ENCODE measurements at places on chromosomes 16 and 17.

GRCh38 chr17:45246861-45247428 is 14.9 kb downstream of the SPATA32 start:
- DNase-seq: peak; percentile 85

DNA sequence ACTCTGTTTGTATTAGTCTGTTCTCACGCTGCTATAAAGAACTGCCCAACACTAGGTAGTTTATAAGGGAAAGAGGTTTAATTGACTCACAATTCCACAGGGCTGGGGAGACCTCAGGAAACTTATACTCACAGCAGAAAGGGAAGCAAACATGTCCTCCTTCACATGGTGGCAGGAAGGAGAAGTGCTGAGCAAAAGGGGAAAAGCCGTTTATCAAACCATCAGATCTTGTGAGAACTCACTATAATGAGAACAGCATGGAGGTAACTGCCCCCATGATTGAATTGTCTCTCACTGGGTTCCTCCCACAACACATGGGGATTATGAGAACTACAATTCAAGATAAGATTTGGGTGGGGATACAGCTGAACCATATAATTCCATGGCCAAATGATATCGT is 30.9 kb downstream of the ABCC1 start:
- no peak for DNase-seq

- DNase-seq: no peak
These were observed 49.1 kb downstream of the GRB2 start for GRCh38 chr17:75356260-75356937.

- no peak for DNase-seq
These were observed 90.2 kb downstream of the CDH8 start for GRCh38 chr16:61946019-61946418.

- DNase-seq: no peak
These were observed 423.5 kb downstream of the SHISA9 start for GRCh38 chr16:13324851-13325250.

DNA sequence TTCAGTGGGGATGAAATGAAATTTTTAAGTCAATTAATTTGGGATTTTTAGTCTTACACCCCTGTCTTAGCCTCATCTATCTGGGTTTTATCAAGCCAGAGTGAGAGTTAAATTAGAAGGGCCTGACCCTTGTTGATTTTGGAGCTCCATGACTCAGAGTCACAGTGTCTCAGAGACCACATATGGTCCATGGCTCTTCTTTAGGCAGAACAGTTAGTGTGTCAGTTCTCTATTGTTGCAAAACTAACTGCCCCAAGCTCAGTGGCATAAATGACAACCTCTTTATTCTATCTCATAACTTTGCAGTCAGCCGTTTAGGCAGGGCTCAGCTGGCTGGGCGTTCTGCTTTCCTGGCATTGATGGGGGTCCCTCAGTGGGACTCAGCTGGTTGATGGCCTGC is 44.7 kb downstream of the IRF8 start:
- DNase-seq: no peak

DNA sequence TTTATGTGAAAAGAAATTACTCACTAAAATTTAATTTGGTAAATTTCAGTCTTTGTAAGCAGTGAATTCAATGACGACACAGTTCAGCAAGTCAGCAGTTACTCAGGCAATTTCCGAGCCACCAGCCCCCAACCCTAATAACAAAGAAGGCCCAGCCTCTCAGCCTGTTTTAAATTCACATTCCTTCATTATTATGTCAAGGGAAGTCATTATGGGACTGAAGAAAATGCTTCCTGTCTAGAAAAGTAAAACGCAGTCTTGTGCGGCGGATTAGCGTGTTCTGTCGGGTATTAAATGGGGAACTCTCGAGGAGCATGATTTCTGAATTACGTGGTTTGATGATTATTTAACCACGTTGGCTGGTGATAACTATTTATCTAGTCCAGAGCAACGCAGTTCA is 177.6 kb downstream of the AIPL1 start:
- no peak for DNase-seq

GRCh38 chr16:87637357-87637756 is 35.0 kb downstream of the JPH3 start:
- DNase-seq: no peak

- no peak for DNase-seq
These were observed 1.5 kb downstream of the GAA start for GRCh38 chr17:80102664-80103448.

GRCh38 chr17:78313735-78314648 is 45.9 kb downstream of the SOCS3 start:
- peak; percentile 87 for DNase-seq

DNA sequence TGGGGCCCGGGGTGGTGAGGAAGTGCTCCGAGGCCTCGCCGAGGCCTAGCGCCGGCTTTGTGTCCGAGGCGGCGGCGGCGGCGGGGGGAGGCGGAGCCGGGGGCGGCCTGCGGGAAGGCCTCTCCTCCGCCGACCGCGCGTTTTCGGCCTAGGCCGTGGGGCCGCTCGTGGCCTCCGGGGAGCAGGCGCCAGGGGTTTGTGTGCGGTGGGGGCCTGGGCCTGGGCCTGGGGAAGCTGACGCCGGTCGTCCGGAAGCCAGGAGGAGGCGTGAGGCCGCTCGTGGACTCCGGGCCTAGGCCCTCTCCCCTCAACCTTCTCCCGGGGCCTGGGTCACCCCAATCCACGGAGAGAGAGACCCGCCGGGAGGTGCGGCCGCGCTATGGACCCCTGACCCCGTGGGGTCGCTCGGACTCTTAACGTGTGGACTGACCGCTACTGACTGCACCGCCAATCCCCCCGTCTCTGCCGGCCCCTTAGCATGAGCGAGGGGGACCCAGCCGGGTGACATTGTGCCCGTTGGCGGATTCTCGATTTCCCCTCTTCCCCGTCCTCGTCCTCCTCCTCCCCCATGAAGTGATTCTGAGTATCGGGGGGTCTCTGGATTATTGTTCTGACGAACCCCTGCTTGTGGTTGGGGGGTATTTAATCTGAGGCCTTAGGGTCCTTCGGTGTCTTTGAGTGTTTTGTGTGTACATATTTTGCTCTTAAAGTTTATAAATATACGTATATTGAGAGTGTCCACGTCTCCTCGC is 660 bp downstream of the RBBP6 start:
- DNase-seq: peak; percentile 73

DNA sequence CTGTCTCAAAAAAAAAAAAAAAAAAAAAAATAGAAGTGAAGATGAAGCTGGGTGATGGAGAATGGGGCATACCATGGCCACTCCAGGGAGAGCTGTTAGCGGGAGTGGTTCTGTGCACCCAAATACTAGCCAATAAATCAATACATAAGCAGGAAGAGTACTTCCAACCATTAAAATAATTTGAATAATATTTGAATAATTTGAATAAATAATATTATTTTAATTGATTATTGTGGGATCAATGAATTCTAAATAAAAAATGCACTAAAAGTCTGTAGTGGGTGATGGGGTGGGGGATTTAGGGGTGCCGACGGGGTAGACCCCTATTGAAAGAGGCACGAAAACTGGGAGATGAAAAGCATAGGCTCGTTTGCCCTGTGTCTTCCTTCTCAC is 41.4 kb upstream of the CMIP start:
- no peak for DNase-seq

DNA sequence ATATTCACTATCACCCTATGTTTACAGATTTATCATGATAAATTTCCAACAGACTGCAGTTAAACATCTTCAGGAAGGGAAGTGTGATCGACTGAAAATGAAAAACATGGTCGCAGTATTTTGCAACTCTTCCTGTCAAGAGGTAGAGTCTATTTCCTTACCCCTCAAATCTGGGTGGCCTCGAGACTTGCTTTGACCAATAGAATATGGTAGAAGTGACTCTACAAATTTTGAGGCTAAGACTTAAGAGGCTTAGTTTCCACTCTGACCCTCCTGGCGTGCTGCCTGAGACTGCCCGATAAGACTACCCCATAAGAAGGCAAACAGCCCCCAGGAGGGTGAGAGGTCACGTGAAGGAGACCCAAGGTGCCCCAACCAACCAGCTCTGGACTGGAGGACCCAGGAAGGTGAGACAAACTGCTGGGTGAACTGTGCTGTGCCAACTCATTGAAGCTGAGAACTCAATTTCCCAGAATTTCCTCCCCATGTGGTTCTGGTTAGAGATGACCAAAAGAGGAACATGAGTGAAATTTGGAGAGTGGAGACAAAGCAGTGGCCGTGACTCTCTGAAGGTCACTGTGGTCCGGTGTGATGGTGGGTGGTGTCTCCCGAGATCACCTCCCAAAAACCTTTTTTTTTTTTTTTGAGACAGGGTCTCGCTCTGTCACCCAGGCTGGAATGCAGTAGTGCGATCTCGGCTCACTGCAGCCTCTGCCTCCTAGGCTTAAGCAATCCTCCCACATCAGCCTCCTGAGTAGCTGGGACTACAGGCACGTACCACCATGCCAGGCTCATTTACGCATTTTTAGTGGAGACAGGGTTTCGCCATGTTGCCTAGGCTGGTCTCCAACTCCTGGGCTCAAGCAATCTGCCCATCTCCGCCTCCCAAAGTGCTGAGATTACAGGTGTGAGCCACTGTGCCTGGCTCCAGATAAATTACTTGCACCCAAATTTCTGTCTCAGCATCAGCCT is 38.2 kb upstream of the LITAF start:
- no peak for DNase-seq

DNA sequence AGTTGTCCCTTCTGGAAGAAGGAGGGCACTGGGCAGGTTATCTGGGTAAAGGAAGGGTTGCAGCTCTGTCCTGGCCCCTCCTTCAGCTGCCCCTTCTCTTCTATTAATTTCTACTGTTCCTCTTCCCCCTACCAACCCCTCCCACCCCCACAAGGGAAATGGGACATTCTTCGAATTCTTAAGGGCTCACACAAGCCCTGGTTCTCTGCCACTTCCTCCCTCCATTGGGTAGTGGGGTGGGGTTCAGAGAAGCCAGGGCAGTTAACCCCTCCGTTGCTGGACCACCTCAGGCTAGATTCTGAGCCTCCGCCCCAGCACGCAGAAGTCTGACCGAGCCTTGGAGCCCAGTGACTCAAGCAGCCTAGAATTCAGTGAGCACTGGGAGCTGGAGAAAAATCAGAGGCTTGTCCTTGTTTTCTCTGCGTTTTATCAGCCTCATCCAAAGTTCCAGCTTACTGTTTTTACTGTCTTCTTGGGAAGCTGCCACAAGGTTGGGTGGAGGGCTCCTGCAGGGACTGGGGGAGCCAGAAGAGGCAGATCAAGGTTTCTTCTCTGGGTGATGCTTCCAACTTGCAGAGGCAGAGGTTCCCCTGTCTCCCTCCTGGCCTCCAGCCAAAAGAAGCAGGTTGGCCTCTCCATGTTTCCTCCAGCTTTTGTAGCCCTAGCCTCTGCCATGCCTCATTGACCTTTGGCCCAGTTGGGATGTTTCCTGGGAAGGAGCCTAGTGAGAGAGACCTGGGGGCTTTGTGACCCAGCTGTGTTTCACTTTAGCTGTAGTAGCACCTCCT is 10.2 kb downstream of the LASP1 start:
- DNase-seq: no peak

GRCh38 chr17:78255029-78255656 is 23.7 kb downstream of the TMEM235 start:
- no peak for DNase-seq

GRCh38 chr16:3234543-3234856 is 458 bp downstream of the ZNF200 start:
- no peak for DNase-seq

DNA sequence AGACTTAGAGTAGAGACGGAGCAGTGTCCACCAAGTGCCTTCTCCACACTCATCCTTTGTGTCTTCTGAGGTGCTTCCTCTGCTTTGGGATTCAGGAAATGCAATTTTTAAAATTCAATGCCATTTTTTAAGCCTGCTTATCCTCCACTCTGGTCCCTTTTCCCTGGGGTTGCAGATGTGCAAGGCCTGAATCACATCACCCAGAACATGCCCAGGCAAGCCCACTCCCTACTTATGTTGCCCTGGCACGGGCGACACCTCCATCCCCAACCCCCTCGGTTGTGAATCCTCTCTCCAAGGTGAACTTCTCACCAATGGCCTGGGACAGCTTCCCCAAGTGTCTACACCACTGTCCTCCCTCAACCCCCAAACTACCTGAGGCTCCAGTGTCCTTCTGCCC is 116.2 kb downstream of the C17orf67 start:
- no peak for DNase-seq

GRCh38 chr17:19248928-19249574 is 11.9 kb downstream of the EPN2 start:
- DNase-seq: no peak

GRCh38 chr17:46868689-46869187 is 17.4 kb downstream of the WNT9B start:
- DNase-seq: no peak

- DNase-seq: no peak
These were observed 159.5 kb downstream of the MSI2 start for GRCh38 chr17:57415751-57416207.

DNA sequence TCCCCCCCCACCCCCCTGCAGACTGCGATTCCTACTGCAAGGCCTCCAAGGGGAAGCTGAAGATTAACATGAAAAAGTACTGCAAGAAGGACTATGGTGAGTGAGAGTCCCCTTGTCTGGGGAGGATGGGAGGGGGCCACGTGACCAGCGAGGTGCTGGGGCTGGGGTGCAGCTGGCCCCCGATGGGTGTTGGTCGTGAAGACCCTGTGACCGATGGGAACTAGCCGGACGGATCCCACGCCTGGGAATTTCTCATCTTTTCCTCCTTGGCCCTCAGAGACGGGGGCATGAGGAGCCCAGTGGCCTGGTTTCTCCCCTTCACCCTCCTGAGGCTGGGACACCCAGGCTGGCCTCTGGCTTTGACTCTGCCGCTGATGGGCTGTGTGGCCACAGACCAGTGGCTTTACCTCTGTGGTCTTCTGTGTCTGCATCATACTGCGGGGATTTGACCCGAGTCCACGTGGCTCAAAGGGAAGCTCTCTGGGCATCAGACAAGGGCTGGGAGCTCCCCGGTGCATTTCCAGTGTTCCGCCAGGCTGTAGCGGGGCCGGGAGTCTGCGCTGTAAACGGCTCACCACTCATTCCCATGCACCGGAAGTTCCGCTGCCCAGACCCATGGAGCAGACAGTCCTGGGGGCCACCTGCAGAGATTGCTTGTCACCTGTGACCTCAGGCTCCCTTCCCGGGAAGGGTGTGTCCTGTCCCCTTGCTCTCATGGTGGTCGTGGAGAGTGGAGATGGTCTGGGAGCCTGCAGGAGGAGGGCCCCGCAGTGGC is 200.0 kb downstream of the NTN1 start:
- DNase-seq: no peak

- DNase-seq: no peak
These were observed 72.1 kb downstream of the AMFR start for GRCh38 chr16:56353054-56353921.

DNA sequence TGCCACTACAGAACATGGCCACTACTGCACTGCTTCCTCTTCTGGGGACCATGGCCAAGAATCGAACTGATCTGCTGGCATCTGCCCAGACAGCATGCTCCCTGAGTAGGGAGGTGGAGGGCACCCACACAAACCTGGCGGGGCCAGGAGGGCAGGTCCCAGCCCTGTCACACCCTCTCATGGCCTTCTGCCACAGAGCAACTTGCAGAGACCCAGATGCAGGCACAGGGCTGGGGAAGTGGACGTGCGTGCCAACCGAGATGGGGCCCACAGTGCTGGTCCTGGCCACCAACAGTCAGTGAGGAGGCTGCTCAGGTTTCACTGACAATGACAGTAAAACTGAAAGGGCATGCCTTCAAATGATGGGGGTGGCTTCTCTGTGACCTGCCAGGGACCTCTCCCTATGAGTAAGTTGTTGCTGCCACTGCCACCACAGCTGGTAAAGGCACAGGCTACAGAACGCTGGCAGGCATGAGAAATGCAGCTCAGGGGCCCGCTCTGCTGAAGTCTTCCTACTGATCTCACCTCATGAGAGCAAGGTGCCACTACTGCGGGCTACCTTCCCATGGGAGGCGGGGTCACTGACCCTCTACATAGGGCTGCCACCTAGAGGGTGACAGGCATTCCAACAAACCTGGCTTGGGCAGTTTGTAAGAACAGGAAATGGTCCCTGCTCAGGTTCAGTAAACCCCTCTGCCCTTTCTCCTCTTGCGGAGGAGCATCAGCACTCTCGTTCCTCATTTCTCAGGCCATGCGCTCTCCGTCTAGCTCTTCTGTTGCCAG is 15.5 kb downstream of the HIC1 start:
- peak; percentile 91 for DNase-seq
